Neural crest cell (in vitro differentiated cells): ENCODE measurements at places on chromosomes 3 and 15.

DNA sequence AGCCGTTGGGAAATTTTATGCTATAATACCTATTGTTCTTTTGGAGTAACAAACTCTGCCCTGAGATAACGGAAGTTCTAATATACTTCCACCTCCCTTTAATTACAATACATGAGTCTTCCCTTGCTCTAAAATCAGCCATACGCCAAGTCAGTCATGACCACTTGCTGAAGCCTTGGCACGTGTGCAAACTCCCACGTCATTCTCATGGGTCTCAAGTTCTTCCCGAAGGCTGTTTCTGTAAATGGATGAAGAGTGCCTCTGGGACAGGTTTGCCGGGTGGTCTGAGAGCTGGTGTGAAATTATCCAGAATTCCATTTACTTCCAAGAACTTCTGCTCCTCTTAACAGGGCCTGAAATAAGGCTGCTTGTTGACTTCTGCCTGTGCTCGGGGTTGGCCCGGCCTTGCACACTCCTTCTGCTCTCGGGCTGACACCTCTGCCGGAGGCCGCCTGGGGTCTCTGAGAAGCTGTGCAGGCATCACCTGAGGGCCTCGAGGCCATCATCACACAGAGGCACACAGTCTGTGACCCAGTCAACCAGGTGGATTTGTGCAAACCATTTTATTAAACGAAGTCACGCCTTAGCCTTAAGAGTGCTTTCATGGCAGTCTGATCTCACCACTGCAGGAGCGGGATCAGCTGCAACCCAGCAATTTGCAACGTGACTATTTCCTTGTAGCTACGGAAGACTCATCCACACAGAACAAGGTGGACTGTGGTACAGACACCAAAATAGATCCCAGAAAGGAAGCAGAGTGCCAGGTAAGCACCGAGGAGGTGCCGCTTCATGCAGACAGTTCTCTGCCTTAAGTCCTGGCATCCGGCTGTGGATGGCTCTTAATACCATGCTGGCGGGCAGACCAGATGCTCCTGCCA is 120.1 kb downstream of the ADAMTS17 start:
- no peak for DNase-seq

- no peak for DNase-seq
These were observed 53.7 kb downstream of the TRIM42 start for GRCh38 chr3:140731440-140732119.

GRCh38 chr15:53437366-53437765 is 322.1 kb downstream of the WDR72 start:
- DNase-seq, result no peak

DNA sequence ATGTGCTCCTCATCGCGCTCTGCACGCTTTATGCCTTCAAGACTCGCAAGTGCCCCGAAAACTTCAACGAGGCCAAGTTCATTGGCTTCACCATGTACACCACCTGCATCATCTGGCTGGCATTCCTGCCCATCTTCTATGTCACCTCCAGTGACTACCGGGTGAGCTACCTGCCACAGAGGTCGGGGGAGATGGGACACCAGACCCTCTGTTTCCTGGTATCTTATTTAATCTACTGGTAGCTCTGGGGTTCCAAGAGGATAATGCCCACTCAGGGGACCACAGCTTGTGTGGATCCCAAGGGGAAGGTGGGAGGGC is 9.1 kb downstream of the GRM2 start:
- DNase-seq, result no peak

- peak; percentile 60 for DNase-seq
These were observed 190.7 kb upstream of the NDN start for GRCh38 chr15:23877502-23878412.

- DNase-seq, result peak; percentile 72
These were observed 406 bp upstream of the GABRB3 start for GRCh38 chr15:26773067-26773877.

GRCh38 chr3:43773273-43774094 is 82.7 kb downstream of the ABHD5 start:
- no peak for DNase-seq

GRCh38 chr3:196988241-196989029 is 19.8 kb upstream of the PIGZ start:
- no peak for DNase-seq

DNA sequence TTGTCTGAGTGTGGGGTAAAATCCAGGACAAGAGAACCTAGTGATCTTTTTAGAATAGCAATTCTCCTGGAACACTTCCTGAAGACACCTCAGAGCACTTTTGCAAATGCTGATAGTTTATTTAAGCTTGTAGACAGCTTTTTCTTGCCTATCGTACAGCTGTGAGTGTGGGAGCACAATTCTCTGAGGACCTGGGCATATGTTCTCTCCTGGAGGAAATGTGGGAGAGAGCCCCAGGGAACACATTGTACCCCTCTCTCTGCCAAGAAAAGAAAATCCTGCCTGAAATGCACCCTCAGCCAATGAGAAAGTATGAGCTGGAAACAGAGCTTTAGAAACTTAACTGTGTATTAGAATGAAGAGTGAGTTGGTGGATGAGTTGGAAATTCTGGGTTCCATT is 308.3 kb upstream of the SEMA6D start:
- no peak for DNase-seq

DNA sequence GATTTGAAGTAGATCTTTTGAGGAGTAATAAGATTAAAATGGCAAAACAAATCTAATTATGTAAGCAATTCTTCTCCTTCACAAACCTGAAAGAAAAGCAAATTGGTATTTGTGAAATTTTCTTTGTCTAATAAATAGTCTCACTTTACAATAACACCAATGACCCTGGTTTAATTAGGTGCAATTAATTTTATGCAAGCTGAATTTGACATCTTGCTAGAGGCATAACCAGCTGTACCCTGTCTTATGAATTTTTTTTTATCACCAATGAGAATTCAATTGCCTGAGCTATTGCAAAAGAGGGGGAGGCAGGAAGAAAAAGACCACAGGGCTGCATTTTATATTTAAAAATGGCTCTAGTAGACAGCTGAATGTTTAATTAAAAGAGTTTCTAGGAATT is 113.5 kb upstream of the IL12A start:
- DNase-seq, result no peak

DNA sequence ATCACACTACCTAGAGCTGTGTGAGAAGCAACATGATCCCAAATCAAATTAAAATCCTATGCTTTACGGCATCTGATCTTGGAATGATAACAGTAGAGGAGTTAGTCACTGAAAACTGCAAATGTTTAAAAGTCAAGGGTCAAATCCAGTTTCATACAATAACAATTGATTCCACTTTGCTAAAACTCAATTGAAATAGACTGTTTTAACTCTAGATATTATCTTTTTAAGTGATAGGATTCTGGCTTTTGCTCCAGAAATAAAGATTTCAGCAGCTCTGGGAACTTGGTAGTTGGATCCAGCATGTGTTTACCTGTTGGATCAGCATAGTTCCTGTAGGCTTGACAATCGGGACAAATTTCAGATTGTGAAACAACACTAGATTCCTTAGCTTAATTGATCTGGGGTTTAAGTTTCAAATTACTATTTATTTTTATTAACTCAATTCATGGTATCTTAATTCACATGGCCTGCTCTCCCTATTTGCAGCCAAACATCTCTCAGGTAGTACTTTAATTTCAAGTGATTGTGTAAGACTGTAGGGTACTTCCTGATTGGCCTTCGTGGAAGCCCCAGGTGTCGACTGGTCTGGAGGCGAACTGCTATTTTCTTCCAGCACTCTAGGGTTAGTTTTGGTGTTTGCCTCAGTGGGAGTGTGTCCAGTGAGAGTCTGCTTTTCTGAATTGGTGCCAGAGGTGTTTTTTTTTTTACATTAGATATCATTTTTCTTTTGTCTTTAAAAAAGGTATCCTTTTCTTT is 16.6 kb downstream of the NFKBIZ start:
- DNase-seq, result no peak

GRCh38 chr3:134711284-134711683 is 60.5 kb upstream of the KY start:
- no peak for DNase-seq

DNA sequence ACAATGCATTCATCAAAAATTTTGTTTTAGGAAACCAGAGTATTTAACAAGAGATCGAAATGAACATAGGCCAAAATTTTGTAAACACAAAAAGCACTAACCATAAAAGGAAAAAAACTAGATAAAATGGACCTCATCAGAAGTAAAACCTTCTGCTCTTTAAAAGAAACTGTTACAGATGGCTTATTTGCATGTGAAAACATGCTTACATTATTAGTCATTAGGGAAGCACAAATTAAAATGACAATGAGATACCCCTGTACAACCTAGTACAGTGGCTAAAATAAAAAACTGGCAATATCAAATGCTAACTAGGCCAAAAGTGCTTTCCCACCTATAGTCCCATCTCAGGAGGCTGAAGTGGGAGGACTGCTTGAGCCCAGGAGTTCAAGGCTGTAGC is 19.3 kb downstream of the UBR1 start:
- DNase-seq, result no peak

DNA sequence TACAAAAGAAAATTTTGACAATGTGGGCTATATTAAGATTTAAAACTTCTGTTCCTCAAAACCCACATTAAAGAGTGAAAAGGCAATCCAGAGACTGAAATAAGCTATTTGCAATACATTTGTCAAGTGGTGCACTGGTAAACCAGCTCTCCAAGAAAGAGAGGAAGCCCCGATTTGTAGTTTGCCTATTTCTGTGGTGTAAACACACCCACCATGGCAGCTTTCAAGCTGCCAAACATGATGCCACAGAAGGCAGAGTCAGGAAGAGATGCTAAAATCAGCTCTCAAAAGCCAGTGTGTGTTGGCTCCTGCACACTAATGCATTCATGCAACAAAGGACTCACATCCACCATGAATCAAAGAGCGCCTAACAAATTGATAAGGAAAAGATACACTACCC is 17.5 kb downstream of the RFTN1 start:
- DNase-seq, result no peak

- DNase-seq, result no peak
These were observed 125.6 kb downstream of the PLCH1 start for GRCh38 chr3:155619118-155619915.

DNA sequence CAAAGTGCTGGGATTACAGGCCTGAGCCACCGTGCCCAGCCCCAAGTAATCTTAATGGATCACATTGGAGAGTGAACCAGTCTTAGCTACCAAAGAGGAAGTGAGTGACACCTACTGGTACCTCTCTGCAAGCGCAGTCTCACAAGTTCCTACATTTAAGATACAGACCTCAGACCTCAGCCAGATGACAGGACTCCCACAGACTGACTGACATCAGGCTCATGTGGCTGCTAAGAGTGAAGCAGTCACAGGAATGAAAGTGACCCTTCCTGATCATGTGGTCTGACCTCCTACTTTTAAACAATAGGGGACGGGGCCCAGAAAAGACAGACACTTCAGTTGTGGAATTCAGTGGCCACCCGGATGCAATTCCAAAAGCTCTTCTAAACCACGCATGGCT is 36.3 kb upstream of the GNB5 start:
- DNase-seq, result peak; percentile 48

DNA sequence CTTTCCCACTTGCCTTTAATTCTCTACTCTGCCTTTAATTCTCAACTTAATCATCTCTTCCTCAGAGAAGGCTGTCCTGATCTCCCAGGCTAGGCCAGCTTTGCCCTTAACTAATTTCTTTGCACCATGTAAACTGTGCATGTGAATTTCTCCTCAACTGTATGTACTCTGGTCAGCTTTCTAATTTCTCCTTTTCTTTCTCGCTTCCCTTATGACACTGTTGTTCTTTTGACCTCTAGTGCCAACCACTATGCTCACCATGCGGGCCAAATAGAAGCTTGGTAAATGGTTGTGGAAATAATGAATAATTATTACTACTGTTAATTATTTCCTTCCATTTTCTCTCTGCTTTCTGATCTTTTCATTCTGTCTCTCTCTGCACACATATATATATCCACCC is 269.0 kb upstream of the CRBN start:
- no peak for DNase-seq

DNA sequence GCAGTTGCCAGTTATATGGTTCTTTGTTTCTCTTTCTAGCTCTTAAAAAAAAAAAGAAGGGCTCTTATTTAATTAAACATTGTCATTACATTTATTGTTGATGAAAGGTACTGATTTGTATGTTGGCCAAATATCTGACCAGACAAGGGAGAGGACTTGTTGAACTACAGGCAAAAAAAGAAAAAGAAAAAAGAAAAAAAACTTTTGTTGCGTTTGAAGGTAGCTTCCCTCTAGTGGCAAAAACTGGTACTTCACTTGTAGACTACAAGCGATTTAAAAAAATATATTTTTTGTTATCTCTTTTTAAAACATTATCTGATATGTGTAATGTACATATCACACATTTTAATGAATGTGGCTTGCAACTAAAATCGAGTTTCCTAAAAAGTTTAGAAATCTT is 280.6 kb downstream of the ROBO2 start:
- no peak for DNase-seq

DNA sequence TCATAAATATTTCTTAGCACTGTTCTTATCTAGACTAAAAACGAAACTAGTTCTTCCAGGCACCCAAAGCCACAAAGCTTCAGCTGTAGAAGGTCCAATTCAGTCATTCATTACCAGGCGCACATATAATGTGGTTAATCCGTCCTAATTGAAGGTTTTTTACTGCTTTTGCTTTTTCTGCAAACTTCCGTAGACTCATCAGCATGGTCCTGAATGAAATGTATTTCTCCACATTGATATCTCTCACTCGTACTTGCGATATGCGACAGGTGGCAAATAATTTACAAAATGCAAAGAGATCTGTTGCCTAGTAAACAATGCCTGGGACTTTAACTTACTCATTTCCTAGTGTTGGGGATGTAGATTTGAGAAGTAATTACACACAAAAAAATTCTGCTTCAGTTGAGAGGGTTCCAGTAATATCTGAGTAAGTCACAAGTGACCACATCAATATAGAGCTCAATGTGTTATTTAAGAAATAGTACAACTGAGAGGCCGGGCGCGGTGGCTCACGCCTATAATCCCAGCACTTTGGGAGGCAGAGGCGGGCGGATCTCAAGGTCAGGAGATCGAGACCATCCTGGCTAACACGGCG is 75.0 kb upstream of the MBNL1 start:
- DNase-seq, result no peak

DNA sequence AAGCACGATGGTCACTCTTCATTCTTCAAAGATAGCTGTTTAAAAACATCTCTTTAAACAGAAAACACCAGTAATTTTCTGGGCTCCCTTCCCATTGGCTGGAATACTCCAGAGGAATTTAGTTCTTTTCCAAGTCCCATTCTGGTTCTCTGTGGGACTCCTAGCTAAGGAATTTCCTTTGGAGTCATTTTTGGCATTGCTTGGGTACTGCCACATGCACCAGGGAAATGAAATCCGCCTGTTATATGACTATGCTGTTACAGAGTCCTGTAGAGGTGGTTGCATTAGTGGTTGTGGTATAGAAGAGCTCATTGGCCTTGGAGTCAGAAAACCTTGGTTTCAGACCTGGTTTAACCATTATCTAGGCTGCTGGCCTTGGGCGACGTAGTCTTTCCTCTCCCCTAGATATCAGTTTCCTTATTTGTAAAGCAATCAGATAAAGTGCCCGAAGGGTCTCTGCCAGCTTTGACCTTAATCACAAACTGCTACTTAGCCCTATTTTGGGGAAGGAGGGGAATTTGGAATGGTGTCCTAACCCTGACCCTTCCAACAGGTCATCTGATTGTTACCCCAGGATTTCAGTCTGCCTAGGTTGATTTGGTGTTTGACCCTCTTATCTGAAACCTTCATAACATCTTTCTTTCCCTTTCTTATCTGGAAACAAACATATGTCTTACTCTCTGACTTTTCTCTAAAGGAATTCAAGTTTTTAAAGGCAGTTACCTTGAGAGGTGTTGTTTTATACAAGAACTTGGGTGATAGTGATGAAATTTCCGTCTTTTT is 13.4 kb downstream of the RTP1 start:
- no peak for DNase-seq

- DNase-seq, result no peak
These were observed 173.8 kb downstream of the ADAMTS17 start for GRCh38 chr15:100167884-100168375.
